GM10248 (cell line): ENCODE measurements at places on chromosomes 2 and 18.

DNA sequence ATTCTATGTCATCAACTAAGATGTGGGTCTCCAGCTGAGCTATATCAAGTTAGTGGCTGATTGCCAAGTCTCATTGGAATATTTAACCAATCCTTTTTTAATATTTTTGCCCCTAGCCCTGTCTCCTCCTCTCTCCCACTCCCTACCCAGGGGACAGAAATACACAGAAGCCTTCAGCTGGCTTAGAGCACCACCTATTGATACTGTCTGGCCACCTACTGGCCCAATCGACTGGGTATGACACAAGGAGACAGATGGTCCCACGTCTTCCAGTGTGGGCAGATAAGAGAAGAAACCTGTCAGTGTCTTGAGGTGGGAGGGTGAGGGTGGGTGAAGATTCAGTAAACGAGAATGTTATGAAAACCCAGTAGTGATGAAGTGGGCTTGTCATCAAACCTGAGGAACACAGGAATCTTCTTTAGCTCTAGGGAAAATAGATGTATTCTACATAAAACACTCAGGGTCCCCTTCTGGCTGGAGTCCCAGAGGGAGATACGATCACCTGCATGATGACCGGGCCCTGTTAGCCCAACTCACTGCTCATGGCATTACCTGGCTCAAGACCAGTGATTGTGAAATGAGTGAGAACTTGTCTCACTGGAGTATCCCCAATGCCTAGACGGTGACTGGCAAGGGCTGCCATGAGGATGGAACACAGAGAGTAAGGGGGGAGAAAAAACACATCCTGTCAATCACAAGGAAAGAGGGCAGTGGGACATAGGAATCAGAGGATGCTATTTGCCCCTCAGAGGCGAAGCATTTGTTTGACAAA, 26.7 kb downstream of the POLR1A start:
- no peak for DNase-seq

DNA sequence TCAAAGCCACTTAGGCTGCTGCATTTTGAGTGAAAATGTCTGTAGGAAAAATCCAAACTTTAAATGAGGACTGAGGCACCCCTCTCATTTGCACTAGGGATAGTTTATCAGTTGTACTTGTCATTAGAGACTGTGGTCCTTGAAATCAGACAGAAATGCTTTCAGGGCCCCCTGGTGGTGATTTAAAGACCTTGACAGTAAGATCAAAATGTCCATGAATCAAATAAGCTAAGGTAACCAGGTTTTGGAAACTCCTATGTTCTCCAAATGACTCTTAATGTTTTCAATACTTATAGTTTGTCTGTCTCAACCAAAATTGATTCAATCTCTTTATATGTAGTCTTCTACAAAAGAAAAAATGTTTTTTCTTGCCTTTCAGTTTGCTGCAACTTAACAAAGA, 28.8 kb upstream of the DDX18 start:
- peak; percentile 32 for DNase-seq

GRCh38 chr18:44838971-44839666, 158.4 kb downstream of the SETBP1 start:
- peak; percentile 71 for DNase-seq

- DNase-seq = peak; percentile 20
These were observed 42.2 kb downstream of the KLHL14 start for GRCh38 chr18:32730620-32731091.

- DNase-seq = no peak
These were observed 57.3 kb downstream of the ROCK1 start for GRCh38 chr18:21054252-21054821.

DNA sequence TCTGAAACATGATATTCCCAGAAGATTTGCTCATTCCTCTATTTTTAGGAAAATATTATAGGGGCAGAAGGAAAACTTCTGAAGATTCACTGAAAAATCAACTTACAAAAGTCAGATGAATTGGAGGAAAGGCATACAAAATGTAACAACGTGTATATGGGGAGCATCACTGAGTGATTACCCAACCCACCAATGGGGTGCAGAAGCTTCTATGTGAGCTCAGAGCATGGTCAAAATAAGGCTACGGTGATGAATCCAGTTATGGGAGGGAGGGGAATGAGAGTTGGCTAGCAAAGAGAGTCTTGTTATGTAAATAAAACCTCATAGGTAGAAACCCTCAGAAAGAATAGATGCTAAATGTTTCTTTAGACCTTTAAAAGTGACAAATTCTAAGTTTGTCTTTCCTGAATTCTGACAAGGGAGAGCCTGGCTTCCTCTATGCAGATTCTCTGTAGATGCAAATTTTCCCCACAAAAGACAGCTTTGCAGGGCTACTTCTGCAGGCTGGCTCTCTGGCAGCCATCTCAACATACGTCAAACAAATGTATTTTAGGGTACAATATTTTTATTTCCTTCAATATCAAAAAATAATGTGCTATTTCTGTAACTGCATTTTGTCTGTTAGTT, 171.4 kb upstream of the NDUFV2 start:
- no peak for DNase-seq

GRCh38 chr2:5343785-5344335, 348.3 kb upstream of the SOX11 start:
- no peak for DNase-seq

DNA sequence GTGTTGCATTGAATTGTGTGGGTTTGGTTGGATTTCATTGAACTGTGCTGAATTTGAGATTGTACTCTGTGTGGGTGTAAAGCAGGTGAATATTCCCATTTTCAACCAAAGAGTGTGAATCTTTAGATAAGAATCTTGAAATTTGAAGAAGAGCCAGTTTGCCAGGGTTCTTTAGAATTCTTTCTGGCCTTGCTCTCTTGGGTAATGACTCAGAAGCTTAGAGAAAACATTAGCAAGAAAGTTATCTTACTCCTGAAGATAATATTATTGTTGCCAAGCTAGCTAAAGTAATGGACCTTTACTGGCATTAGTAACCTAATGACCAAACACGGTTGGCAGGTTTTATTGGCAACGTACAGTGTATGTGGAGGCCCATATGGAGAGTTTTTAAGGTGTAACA, 46.4 kb upstream of the SIX3 start:
- DNase-seq = no peak

DNA sequence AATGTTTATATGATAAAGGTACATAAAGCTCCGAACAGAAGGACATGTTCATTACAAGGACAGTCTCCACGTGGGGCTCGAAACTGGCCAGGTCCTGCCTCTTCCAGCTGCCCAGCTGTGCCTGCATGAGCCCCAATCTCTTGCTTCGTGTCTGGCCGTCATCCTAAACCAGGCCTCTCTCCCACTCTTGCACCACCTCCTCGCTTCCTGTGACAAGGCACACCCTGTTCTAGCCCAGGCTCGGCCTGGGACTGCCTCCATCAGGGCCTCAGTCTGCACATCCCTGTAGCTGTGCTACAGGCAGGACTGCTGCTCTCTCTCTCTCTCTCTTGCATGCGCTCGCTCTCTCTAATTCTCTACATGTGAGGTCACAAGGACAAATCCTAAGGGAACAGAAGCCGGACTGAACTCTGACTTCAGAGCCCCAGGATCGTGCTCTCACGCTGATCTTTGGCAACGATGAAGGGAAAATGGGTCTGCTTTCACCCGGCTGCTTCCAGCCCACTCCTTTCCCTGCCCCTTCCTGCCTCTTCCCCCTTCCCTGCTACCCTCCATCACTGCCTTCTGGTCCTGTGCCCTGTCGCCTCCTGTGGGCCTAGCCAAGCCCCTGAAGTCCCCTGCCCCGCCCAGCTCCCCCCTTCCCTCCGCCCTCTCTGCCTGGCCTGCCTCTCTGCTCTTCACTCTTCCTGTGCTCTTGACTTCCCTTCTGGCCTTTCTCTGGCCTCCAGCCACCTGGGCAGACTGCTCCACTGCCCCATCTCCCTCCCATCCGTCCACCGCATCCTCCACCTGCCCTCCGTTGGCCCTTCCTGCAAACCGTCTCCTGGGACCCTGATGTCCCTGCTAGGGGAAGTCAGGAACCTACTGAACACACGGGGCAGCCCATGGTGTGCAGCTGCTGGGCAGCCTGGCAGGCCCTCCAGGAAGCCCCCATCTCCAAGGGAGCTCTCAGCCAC, 7.8 kb upstream of the GPR55 start:
- DNase-seq = no peak

DNA sequence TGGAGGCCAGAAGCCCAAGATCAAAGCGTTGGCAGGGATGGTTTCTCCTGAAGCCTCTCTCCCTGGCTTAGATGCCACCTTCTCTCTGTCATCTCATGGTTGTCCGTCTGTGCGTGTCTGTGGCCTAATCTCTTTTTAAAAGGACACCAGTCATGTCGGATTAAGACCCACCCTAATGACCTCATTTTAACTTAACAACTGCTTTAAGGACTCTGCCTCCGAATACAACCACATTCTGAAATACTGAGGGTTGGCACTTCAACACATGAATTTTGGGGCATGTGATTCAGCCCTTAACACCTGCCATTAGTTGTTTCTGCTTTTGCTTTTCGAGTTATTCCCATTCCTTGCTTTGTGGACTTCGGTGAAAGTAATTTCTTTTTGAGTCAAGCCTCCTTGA, 97.8 kb upstream of the SMIM21 start:
- no peak for DNase-seq

DNA sequence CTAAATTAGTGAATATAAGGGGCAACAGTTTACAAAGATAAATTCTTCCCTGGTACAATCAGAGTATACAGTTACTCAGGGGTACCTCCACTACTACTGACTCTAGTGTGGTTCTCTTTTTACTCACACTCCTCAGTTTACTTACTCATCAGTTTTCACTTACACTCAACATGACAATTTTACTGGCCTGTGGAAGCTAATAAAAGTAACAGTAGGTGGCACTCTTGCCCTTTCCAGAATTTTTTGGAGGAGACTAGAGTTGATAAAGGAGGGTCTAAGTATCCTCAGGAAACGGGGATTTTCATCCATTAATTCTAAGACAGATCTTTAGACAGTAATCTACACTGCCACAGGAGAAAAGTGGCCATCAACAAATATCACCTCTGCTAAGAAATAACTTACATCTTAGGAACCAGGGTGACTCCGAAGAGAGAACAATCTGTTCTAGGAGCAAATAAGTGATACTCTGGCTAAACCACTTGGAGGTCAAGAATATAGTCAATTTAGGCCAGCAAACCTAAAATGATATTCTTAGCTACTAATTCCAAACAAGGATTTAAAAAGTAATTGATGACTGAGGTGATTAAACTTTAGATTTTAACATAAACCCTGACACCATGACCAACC, 61.3 kb downstream of the ATL2 start:
- DNase-seq = peak; percentile 47

DNA sequence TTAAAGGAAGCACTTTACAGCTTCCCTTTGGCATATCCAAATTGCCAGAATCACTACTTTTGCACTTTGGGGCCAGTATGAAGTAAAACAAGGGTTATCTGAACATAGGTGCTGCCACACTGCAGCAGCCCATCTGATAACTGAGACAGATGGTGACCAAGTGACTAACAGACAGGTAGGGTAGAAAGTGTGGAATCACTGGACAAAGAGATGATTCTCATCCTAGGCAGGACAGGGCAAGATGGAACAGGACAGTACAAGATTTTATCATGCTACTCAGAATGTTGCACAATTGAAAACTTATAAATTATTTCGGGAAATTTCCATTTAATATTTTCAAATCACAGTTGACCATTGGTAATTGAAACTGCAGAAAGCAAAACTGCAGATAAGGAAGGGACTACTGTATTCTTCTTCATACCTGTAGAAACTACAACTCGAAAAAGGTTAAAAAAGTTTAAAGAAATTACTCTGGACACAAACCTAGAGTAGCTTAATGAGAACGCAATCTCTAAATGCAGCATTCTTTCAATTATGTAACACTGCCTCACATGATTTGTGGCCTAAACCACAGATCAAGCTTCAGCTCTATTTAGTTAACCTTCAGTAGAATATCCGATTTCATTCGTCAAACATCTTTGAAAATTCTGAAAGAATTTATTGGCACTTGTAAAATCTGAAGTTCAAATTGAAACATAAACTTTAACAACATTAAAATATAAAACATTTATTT, 31.4 kb downstream of the HEATR5B start:
- no peak for DNase-seq

- no peak for DNase-seq
These were observed 849.7 kb downstream of the BCL11A start for GRCh38 chr2:59703796-59704195.

- DNase-seq = no peak
These were observed 64.5 kb upstream of the CTDP1 start for GRCh38 chr18:79615091-79615490.

DNA sequence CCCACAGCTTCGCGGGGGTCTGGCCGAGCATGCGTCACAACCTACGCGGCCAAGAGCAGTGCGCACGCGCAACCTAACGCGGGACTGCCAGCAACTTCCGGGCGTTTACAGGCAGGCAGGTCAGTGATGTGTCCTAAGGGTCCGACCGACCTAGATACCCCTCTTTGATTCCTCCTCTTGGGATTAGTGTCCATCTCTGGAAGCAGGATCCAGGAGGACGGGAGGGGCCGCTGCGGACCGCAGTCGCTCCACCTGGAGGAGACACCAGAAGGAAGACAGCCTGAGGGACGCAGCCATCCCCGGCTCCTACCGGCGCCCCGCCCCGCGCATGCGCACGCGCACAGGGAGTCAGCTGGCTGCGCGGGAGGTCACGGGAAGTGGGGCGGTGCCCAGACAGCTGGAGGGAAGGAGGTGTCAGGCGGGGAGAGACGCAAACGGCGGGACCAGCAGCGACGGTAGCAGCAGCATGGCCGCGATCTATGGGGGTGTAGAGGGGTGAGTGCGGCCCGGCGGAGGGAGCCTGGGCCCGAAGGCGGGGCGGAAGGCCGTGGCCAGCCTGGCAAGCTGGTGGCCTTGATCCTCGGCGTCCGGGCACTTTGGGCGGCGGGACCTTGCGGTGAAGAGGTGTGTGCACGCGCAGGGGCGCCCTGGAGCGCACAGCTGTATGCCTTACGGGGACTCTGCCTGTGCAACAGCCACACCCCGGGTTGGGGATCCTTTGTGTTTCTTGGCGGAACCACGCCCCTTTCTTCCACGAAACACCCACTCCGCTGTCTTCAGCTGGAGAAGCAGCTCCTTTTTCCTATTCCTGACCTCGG, at the start of gene NAGK:
Gene NAGK, plus strand, starts transcription at position 431 of the 818 bp plus-strand sequence. Its CDS starts 36 bp downstream, at position 467.
- peak; percentile 96 for DNase-seq

DNA sequence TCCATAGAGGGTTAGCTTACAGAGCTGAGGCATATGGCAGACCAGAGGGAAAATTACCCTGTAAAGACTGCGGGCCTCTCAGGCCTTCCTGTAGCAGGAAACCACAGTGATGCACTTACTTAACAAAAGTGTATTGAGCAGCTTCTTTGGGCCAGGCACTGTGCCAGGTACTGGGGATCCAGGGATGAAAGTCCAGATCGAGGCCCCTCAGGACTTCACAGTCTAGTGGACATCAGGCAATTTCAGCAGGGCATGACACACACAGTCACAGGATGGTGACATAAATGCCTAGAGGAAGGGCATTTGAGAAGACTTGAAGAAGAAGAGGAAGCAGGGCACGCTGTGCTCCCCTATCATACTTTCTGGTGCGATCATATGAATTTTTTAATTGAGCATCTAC, 71.7 kb downstream of the MARCO start:
- no peak for DNase-seq

DNA sequence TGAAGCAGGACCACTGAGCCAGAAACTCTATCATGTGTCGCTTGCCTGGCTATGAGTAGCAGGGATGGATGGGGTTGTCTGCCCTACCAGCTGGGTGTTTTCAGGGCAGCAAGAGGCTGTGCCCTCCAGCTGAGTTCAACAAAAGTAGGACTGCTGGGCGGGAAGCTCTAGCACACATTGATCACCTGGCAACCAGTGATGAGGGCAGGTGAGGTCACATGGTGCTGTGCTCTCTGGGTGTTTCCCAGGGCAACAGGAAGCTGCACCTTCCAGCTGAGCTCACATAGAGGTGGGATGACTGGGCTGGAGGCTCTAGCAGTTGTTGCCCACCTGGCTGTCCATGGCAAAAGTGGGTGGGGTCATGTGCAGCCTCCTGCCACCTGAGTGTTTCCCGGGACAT, 487.3 kb upstream of the VWC2L start:
- DNase-seq = no peak
